ENCODE measurements at places on chromosomes 6 and 20.
A peak's percentile ranks its signal among the peaks of the same experiment; 100 is the strongest.

DNA sequence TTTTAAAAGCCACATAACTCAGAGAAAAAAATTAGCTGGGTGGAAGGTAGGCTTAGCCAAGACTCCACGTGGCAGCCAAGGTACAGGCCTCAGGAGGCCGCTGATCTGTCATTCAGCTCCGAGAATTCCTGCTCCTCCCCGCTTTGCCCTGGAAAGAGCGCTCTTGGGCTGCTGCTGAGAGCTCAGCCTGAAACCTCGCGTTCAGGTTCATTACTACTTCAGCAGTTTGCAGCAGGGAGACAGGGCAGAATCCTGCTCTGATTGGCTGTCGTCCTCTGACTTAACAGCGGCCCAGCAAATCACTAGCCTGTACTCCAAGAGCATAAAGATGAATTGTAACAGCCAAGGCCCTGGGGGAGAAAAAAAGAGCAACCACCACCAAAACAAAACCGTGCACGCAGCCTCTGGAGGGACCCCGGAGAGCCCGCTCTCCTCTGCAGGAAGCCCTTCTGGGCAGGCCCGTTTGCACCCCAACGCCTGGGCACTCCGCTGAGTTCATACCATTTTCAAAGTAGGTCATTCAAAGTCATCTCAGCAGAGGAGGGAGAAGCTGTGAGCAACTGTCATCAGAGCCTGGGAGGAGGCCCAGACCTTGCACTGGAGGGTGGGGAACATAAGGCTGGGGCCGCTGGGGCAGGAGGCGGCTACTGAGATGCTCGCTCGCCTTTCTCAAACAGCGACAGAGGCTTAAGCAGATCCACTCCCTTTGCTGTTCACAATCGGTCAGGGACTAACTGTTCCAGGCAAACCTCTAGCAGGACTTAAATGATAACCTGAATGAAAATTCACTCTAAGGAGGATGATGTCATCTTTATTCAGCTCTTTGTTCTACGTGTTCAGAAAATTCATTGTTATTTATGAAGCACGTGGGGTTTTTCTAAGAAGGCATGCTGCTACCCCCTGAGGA is 42.3 kb upstream of the ATXN1 start:
- no peak for DNase-seq

DNA sequence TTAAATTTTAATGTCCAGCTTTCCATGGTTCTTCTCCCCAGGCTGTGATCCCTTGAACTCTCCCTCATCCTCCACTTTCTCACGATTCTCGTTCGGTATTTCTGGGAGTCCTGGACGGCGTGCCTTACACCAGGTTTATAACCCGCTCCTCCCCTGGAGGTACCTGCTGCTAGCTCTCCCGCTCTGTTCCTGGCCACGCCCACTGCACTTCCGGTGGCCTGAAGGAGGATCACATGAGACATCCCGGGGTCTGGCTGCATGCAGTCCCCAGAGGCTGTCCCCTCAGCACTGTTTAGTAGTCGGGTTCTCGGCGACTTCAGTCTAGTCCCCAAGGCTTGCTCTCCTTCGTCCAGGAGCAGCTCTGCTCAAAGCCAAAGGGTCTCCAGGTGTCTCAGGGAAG is 28.4 kb upstream of the GCLC start:
- no peak for DNase-seq

DNA sequence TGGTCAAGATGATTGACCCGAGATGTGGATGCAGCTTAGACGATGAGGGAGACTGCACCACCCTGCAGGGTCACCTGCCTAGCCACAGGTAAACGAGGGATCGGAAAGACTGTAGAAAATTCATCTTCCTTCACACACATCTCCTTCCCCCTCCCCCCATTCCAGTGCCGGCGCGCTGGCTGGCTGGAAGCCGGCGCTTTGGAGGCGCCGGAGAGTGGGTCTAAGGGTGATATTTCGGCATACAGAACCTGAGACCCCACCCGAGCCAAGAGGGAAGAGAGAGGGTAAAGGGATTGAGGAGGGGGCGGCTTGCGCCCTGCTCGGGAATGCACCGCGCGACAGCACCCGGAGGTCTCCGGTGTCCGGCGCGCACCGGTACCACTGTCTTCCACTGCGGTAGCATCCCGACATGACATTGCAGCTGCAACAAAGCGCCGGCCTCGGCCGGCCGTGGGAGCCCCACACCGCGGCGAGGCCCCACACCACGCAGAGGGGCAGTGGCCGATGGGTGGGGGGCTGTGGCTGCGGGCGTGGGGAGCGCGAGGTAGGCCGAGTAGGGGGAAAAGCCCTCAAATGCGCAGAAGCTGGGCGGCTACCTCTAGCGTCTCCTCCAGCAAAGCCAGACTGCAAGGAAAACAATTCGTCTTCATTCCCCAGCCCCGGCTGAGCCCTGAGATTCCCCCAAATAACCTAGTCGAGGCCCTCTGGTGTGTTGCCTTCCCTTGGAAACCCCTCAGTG is 984 bp downstream of the TNFRSF21 start:
- DNase-seq = peak; percentile 10

GRCh38 chr20:47319517-47320252 is 36.8 kb downstream of the ZMYND8 start:
- DNase-seq = no peak

- no peak for DNase-seq
Observed at GRCh38 chr20:53929974-53930650, 140.3 kb downstream of the BCAS1 start.

- no peak for DNase-seq
Observed at GRCh38 chr6:132919045-132919860, 104.9 kb downstream of the RPS12 start.

GRCh38 chr6:35626401-35626800 is 62.3 kb downstream of the FKBP5 start:
- no peak for DNase-seq

GRCh38 chr20:53773792-53774401 is 180.3 kb upstream of the ZNF217 start:
- DNase-seq = no peak

- no peak for DNase-seq
Observed at GRCh38 chr6:129597023-129597713, 112.8 kb downstream of the ARHGAP18 start.

- no peak for DNase-seq
Observed at GRCh38 chr6:41093729-41094128, 21.0 kb downstream of the NFYA start.

DNA sequence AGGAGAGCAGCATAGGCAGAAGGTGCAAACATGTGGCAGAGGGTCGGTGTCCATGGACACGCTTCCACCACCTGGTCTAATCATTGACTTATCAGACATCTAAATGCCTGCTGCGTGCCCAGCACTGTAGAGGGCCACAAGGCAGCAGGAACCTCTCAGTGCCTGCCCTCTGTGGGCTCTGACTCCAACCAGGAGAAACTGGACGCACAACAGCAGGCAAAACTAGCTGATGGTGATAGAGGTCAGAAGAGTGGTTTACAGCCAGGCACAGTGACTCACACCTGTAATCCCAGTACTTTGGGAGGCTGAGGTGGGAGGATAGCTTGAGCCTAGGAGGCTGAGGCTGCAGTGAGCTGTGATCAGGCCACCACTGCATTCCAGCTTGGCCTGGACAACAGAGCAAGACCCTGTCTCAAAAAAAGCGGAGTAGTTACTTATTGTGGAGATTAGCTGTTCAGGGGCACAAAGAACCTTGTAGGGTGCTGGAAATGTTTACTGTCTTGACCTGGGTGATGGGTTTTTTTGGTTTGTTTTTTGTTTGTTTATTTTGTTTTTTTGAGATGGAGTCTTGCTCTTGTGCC is 46.5 kb downstream of the PPARD start:
- no peak for DNase-seq

DNA sequence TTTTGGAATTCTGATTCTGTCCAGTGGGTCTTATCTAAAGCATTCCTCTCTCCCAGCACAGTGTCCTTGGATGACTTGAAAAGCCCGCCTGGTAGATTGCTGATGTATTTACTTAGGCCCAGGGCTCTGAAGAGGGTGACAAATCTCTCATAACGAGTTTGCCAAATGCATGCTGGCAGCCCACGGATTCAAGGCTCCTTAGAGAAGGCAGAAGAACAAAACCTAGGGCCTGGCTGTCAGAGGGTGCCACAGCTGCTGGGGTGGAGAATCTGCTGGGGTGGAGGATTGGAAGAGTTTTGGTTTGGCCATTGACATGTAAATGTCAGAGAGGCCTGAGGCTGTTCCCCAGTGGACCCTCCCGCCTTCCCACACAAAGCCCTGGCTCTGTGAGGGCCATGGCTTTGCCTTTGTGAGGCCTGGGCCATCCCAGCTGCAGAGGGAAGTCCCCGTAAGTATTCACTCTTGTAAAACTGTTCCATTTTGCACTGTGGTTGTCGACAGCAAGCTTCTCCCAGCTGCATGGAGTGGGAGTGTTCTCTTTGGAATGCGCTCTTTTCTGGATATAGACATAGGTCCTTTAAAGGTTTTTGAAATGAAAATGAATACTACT is 50.3 kb downstream of the ANKRD6 start:
- DNase-seq = no peak

GRCh38 chr20:55014766-55015165 is 539.4 kb downstream of the DOK5 start:
- no peak for DNase-seq

DNA sequence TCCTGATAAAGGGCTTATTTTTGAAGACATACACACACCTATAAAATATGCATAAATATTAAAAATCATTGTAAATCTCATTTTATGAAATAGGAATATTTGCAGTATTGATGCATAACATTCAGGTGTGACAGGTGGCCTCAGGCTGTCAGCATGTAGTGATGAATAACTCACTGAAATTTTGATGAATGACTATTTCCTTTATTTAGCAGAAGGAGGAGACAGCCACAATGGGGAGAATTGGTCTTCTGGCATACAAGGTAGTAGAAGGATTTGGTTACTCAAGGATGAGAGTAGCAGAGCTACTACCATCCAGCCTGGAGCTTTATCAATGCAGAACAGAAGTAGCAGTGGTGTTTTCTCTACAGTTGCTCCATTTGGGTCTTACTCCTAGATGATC is 47.2 kb downstream of the RGS17 start:
- no peak for DNase-seq

- no peak for DNase-seq
Observed at GRCh38 chr6:166145751-166146150, 21.9 kb downstream of the TBXT start.

- no peak for DNase-seq
Observed at GRCh38 chr20:4141291-4142240, 126.2 kb upstream of the RNF24 start.

- no peak for DNase-seq
Observed at GRCh38 chr6:151901009-151901411, 93.5 kb downstream of the ESR1 start.

GRCh38 chr20:36572701-36573102 is 695 bp upstream of the TGIF2 start:
- peak; percentile 74 for DNase-seq
